ENCODE measurements at places on chromosomes 5 and 9.

GRCh38 chr9:99140685-99141314, 35.9 kb downstream of the TGFBR1 start:
- peak; percentile 31 for DNase-seq

DNA sequence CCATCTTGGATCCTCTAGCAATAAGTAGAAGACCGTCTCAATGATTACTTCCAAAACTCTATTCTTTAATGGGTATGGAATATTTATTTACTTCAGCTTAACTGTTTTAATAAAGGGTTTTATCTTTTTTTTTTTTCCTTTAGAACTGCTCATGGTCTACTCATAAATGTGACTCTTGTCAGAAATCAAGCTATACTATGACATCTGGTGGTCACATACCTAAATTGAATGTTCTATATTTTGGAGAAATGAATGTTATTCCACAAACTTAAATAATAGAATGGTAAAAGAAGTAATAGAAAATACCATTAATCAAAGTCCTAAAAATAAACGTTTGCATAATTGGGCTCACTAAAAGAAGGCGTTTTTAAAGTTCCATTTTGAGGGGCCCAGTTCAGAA, 131.2 kb upstream of the PLCXD3 start:
- DNase-seq: no peak

GRCh38 chr5:100641833-100642232, 106.7 kb downstream of the FAM174A start:
- DNase-seq: no peak

GRCh38 chr5:72988769-72989168, 32.9 kb downstream of the FCHO2 start:
- DNase-seq: no peak

- DNase-seq: no peak
Observed at GRCh38 chr9:133954862-133955529, 37.1 kb downstream of the VAV2 start.

GRCh38 chr5:167296661-167297060, 994.8 kb upstream of the WWC1 start:
- DNase-seq: no peak

GRCh38 chr5:157611571-157612476, 36.2 kb upstream of the ADAM19 start:
- DNase-seq: no peak

GRCh38 chr5:62284946-62285891, 20.8 kb upstream of the KIF2A start:
- DNase-seq: no peak

DNA sequence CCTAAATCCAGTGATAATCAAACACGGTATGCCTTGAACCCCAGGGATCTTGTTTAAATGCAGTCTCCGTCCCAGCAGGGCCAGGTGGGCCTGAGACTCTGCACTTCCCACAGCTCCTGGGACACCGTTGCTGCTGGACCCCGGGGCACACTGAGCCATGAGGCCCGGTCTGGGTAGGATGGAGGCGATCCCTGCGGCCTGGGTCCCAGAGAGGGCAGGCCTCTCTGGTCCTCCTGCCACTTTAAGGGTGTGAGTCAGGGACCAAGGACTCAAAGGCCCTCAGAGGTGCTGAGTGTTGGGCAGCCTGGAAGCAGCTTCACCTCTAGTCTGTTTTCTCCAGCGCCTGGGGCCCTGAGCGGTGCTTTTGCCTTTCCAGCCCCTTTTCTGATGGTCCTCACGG, 34.1 kb upstream of the SLC9A3 start:
- DNase-seq: no peak

- DNase-seq: no peak
Observed at GRCh38 chr9:108722396-108722795, 133.4 kb downstream of the ACTL7B start.

DNA sequence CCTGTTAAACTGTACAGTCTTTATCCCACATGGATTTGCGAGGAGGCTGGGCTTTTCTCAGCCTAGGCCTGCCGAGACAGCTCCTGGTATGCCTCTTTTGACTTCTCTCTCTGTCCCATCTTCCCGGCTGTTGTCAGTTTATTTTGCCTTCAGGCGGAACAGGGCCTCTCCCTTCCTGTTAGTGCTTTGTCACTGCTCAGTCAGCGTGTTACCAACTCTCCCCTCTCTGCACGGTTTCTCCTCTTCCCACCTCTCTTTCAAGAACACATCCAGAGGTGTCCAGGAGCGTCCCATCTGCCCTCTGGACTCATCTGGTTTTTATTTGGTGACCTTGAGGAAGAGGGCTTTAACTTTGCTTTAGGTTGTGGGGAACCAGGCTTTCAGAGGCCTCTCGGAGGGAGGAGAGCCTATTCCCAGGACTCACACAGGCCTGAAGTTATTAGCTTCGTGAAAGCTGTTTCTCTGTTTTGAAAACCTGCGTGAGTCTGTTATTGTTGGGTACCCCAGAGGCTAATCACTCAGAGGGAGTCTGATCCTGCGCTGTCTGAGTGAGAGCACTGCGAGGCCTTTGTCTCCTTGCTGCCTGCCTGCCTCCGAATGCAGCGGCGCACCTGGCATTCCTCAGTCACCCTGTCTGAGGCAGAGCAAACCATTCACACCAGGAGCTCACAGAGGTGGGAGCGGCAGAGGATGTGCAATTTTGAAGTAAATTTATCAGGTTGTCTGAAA, 234.4 kb upstream of the MPDZ start:
- peak; percentile 10 for DNase-seq

DNA sequence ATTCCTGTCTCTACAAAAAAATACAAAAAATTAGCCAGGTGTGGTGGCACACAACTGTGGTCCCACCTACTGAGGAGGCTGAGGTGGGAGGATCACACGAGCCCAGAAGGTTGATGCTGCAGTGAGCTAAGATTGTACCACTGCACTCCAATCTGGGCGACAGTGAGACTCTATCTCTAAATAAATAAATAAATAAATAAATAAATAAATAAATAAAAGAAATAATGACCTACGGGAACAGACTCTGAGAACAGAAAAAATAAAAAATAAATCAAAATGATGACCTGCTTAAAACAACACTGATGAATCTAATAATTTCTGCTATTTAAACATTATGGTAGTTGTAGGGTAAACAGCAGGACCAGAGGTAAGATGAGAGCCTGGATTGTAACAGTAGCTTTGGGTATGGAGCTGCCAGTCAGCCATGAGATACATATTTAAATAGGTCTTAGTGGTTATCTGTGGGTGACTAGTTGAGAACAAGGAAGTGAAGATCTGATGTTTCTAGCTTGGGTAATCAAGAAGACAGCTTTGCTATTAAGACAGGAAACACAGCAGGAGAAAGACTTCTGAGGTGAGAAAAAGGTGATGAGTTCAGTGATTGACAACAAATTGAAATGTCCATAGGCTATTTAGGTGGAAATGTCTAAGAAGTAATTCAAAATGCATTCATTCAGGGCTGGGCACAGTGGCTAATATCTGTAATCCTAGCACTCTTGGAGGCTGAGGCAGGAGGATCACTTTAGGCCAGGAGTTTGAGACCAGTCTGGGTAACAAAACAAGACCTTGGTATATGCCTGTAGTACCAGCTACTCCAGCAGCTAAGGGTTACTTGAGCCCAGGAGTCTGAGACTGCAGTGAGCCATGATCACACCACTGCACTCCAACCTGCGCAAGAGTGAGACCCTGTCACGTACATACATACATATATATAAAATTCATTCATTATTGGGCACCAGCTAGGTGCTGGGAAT, 11.0 kb downstream of the RNF145 start:
- DNase-seq: no peak

GRCh38 chr5:65914641-65915196, 11.7 kb upstream of the ERBIN start:
- DNase-seq: no peak

- no peak for DNase-seq
Observed at GRCh38 chr5:163478126-163478981, 17.9 kb downstream of the HMMR start.

GRCh38 chr5:57494104-57495098, 11.8 kb upstream of the ACTBL2 start:
- DNase-seq: peak; percentile 97

DNA sequence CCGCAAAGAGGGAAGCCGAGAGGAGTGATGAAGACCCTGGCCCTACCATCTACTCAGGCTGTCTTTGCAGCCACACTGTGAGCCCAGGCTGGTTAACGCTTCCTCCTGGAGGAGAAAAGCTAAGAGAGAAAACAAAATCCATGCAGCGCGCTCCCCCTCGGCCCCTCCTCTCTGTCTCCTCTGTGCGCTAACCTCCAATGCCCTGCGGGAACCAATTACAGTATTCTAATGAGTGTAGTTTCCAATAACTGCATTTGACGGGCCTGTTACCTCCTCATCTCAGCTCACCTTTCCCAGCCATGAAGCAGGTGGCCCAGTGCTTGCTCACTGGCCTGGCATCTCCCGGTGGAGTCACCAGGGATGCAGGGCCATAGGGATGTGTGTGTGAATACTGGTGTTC, 565.5 kb downstream of the EBF1 start:
- DNase-seq: no peak

GRCh38 chr5:56026863-56027300, 32.1 kb upstream of the IL6ST start:
- peak; percentile 70 for DNase-seq

- no peak for DNase-seq
Observed at GRCh38 chr9:94923326-94924089, 197.0 kb downstream of the AOPEP start.

DNA sequence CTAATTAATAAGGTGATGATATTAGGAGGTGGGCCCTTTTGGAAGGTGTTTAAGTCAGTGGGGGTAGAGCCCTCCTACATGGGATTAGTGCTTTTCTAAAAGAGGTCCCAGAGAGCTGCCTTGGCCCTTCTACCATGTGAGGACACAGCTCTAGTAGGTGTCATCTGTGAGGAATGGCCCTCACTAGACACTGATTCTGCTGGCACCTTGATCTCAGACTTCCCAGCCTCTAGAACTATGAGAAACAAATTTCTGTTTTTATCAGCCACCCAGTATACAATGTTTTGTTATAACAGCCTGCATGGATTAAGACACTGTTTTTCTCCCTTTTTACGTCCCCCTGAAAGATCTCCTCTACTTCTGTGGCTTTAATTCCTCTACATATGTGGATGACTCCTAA, 31.6 kb downstream of the ACER2 start:
- DNase-seq: no peak

GRCh38 chr5:177495243-177496060, 2.0 kb downstream of the PDLIM7 start:
- DNase-seq: peak; percentile 77

DNA sequence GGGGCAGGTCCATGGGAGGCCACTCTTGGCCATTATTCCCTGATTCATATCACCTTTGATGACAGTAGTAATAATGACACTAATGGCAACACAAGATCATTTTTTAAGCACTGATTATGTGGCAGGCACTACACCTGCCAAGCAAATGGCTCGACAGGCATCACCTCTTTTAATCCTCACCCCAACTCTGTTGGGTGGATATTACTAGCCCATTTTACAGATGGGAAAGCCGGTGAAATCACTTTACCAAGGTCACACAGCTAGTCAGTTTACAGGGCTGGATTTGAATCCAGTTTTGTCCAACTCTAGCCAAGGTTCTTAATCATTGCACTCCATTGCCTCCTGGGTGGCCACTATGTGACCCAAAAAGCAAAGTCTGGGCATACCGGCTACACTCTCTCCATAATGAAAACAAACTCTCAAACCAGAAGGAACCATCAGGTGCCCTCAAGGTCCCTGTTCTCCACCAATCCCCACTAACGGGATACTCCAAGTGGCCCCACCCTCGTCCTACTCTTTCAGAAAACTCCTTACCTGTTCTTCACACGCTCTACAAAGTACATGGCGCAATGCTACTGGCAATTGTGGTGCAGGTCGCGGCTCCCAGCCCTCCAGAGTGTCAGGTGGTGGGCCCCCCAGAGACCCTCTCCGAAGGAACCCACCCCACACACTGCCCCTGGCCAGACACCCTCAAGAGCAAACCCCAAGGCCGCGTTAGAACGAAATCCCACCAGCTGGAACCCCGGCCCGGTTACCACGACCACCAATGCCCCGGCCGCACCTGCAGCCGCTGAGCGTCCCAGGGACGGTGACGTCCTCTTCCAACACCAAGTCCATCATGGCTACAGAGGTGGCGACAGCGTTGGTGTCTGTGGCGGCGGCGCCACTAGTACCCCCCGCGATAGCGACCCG, 572 bp downstream of the CDK5RAP2 start:
- DNase-seq: no peak

GRCh38 chr9:77896938-77897667, 134.5 kb downstream of the GNAQ start:
- no peak for DNase-seq

DNA sequence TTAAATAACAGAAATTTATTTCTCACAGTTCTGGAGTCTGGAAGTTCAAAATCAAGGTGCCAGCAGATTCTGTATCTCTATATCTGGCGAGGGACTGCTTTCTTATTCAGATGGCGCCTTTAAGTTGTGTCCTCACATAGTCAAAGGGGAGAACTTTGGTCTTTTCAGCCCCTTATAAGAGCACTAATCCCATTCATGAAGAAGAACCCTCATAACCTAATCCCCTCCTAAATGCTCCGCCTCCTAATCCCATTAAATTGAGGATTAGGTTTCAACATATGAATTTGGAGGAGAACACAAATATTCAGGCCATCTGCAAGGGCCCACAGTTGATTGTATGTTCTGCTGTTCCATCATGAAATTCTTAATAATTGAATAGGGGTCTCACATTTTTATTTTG, 10.8 kb upstream of the CCDC152 start:
- no peak for DNase-seq

GRCh38 chr5:35626108-35626507, 8.4 kb downstream of the SPEF2 start:
- DNase-seq: no peak

- DNase-seq: no peak
Observed at GRCh38 chr5:41772785-41773442, 97.3 kb downstream of the OXCT1 start.

DNA sequence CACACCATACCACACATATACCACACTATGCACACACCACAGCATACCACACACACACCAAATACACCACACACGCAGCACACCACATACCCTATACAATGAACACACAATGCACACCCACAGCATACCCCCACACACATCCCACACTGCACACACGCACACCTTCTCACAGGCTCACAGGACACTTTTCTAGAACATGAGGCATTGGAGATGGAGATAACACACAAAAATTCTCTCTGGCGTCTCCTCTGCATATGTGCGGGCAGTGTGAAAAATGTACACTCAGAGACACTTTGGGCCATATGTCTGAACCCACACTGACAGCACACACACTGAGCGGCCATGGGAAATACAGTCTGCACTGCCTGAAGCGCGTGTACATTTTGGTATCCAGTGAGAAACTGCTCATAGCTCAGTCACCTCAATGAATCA, 278.1 kb downstream of the GADD45G start:
- no peak for DNase-seq

DNA sequence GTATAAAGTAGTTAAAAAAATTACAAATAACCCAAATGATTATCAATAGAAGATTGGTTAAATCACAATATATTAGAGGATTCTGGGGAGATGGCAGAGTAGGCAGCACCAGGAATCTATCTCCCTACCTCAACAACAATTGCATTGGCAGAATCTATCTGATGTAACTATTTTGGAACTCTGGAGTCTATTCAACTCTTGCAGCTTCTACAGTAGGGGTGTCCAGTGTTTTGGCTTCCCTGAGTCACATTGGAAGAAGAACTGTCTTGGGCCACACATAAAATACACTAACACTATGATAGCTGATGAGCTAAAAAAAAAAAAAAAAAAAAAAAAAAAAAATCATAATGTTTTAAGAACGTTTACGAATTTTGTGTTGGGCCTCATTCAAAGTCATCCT, 29.2 kb upstream of the ECM2 start:
- DNase-seq: no peak
